ENCODE measurements at places on chromosomes 16 and 17.

GRCh38 chr16:85658504-85659326 lies 30.0 kb downstream of the GINS2 start:
- DNase-seq, result no peak

GRCh38 chr17:63589646-63590045 lies 11.0 kb upstream of the TACO1 start:
- DNase-seq, result no peak

DNA sequence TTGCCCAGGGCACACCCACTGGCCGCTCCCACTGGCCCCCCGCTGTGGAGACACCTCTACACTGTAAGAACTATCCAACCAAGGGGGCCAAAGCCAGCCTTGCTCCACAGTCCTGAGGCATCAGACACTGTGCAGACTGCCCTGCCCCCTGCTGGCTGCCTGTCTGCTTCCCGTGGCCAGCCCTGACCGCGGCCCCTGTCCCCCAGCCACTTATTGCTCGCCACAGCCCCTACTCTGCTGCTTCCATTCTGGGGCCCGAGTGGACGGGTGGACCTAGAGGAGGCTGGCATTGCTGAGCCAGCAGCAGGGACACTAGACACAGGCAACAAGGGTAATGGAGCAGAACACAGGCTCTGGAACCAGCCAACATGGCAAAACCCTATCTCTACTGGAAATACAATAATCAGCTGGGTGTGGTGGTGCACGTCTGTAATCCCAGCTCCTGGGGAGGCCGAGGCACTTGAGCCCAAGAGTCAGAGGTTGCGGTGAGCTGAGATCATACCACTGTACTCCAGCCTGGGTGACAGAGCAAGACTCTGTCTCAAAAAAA lies 19.7 kb upstream of the LRRC37A3 start:
- DNase-seq, result no peak

DNA sequence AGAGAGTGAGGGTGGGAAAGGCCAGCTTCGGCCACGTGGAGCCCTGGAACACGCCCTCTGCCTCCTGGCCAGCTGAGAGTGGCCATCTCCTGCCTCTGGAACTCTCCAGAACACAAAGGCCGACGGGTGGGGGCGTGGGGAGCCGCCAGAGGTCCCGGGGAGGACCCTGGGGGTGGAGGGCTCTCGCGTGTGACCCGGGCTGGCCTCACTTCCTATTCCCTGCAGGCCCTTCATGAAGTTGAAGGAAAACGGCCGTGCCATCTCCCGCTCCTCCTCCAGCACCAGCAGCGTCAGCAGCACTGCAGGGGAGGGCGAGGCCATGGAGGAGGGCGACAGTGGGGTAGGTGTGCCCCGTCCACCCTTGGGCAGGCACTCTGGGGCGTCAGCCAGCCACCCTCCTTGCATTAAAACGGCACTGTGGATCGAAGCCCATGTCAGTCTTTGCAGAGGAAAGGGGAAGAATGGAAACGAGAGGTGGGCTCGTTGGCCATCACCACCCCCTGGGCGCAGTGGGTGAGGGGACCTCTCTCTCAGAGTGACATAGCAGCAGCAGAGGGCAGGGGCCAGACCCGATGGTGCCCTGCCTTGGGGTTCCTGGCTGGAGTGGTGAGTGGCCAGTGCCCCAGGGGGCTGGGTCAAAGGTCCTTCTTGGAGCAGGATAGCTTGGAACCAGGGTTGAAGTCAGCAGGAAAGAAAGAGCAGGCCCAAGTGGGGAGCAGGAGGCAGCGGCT lies 37.1 kb downstream of the OR1D5 start:
- no peak for DNase-seq

- no peak for DNase-seq
Observed at GRCh38 chr16:11076259-11077018, 132.1 kb downstream of the CLEC16A start.

DNA sequence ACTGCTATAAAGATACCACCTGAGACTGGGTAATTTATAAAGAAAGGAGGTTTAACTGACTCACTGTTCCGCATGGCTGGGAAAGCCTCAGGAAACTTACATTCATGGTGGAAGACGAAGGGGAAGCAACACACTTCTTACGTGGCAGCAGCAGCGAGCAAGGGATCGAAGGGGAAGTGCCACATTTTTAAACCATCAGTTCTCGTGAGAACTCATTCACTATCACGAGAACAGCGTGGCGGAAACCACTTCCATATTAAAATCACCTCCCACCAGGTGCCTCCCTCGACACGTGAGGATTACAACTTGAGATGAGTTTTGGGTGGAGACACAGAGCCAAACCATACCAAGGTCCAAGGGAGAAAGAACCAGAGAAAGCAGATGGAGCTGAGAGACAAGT lies 454.3 kb upstream of the CDH11 start:
- no peak for DNase-seq
